Spleen (tissue), 13 donors: ENCODE measurements at places on chromosomes 2 and 18.

- H3K27me3 ChIP-seq: no peaks in the 10 kb centered on the region
- peak overlapping the region; percentile 33 for H3K27ac ChIP-seq
- no peaks in the 10 kb centered on the region for H3K36me3 ChIP-seq
Measured at GRCh38 chr18:77206676-77207374, 42.8 kb upstream of the GALR1 start.

DNA sequence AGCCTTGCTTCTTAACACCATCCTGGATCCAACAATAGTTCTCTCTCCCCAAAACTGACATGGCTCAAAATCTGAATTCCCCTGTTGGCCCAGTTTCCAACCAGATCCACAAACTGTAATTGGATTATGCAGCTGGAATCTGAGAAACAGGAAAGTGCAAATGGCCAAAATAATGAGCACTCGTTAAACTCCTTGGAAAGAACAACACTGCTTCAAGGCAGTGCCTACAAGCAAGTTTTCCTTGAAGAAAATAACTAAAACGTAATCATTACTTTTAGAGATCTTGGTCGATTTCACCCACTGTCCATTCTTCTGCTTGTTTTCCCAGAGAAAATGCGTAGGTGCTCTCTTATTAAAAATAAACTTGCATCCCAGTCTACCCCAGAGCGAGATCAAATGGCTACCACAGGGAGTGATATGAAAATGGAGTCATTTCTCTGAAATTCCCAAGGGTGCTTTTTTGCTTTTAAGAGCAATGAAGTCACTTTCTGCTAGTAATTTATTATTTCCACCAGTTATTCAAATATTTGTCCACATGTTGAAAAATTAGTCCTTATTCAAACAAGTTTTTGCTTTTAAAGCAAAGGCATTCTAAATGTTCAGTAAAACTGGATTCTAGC is 264.2 kb downstream of the C1D start:
- H3K27ac ChIP-seq: no peak overlapping the region
- no peaks in the 10 kb centered on the region for H3K4me1 ChIP-seq
- H3K4me3 ChIP-seq: no peak overlapping the region

GRCh38 chr2:29841386-29842004 is 79.9 kb downstream of the ALK start:
- no peak overlapping the region for H3K27ac ChIP-seq
- no peak for DNase-seq
- H3K4me1 ChIP-seq: no peaks in the 10 kb centered on the region
- H3K36me3 ChIP-seq: no peaks in the 10 kb centered on the region
- no peak overlapping the region for H3K4me3 ChIP-seq

DNA sequence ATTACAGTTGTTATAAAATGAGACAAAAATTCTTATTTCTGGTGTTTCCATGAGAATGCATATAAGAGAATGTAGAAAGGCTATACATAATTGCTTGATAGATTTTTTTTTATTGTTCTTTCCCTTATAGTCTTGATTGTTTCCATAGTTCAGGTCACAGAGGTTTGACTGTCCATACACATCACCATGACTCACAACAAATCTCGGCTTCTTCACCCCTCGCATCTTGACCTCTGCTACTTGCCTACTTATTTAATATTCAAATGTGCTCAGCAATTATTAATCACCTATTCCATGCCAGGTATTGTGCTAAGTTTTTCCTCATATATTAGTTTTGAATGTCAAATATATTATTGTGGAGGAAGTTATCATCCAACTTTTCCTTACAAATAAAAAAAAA is 789.6 kb downstream of the RNF144A start:
- no peak for DNase-seq
- no peaks in the 10 kb centered on the region for H3K4me1 ChIP-seq
- no peaks in the 10 kb centered on the region for H3K36me3 ChIP-seq
- no peaks in the 10 kb centered on the region for H3K27me3 ChIP-seq
- H3K27ac ChIP-seq: no peak overlapping the region
- H3K4me3 ChIP-seq: no peak overlapping the region

DNA sequence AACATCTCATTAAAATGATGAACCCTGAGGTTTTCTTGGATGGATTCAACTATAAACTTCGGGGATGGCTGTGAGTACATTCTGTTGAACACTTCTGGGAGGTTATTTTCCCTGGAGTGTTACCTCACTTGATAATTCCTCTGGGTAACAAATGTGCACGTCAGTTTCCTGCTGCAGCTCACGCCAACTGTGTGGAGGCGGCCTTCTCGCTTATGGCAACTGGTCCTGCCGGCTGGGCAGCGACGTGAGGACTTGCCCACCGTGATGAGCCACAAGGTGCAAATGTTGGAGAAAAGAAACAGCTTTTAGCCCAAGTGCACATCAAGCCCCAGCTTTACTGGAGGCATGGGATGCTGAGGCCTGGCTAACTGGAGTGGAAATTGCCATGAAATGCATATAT is 15.9 kb downstream of the MYCN start:
- H3K27me3 ChIP-seq: no peaks in the 10 kb centered on the region
- H3K27ac ChIP-seq: no peak overlapping the region
- no peak overlapping the region for H3K4me3 ChIP-seq
- H3K36me3 ChIP-seq: no peaks in the 10 kb centered on the region
- H3K4me1 ChIP-seq: no peaks in the 10 kb centered on the region
